ENCODE measurements at places on chromosomes 3 and 15.

- no peak for DNase-seq
These were observed 102.8 kb downstream of the CHSY1 start for GRCh38 chr15:101148881-101149664.

DNA sequence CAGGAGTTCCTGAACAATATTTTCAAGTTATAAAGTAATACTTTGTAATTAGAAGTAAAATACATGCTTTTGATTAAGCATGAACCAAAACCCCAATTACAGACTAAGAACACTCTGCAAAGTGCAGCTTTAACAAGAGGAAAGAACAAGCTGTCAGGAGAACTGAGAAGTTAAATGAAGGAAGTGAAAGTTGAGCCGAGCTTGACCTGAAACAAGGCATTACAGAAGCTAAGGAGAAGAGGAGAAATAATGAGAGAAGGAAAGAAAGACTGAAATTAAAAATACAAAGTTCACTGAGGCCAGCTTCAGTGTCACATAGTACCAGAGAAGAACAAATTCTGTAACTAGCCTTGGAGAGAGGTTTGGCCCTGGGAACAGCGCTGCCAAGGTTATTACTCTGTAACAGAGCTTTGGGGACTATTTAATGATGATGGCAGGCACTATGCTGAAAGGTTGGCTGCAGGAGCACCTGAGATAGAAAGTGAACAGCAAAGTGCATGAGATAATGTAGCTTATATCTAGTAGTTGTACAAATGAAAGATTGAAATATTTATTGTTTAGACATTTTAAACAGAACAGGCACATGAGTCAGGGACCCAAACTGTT is 241.9 kb upstream of the PEX5L start:
- DNase-seq: no peak

- DNase-seq: peak; percentile 72
These were observed 37.6 kb downstream of the FAM3D start for GRCh38 chr3:58628823-58629562.

- peak; percentile 34 for DNase-seq
These were observed 48.9 kb upstream of the POLG start for GRCh38 chr15:89383365-89384175.

DNA sequence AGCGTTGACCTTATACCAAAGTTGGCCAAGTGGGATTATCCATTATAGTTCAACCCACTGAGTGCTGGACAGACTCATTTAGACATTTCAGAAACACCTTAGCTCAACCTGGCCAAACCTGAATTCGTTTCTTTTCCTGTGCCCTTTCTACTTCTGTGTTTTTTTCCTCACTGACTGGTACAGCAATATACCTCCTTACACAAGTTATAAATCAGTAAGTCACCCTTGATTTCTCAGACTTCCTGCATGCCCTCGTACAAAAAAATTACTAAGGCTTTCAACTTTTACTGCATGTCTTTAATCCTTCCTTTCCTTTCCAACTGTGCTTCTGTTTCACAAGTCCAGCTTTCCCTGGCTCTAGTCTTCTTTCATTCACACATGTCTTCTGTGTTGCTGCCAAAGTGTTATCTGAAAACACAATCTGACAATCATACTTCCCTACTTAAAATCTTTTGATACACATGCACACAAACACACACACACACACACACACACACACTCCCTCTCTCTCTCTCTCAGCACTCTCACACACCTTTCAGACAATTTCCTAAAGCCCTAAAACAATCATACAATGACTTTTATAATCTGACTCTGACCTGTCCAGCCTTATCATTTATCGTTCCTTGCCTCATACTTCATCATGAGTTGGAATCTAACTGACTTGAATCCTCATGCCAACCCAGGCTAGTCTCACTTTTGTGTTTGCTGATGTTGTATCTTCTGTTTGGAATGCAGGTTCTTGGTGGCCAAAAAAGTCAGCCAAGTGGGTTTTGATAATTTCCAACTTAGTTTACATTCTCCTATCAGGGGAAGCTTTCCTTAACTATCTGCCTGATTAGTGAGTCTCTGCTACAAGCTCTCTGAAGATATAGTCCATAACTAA is 436.4 kb downstream of the NAALADL2 start:
- DNase-seq: no peak

- no peak for DNase-seq
These were observed 69.9 kb upstream of the DLG1 start for GRCh38 chr3:197368330-197368729.

DNA sequence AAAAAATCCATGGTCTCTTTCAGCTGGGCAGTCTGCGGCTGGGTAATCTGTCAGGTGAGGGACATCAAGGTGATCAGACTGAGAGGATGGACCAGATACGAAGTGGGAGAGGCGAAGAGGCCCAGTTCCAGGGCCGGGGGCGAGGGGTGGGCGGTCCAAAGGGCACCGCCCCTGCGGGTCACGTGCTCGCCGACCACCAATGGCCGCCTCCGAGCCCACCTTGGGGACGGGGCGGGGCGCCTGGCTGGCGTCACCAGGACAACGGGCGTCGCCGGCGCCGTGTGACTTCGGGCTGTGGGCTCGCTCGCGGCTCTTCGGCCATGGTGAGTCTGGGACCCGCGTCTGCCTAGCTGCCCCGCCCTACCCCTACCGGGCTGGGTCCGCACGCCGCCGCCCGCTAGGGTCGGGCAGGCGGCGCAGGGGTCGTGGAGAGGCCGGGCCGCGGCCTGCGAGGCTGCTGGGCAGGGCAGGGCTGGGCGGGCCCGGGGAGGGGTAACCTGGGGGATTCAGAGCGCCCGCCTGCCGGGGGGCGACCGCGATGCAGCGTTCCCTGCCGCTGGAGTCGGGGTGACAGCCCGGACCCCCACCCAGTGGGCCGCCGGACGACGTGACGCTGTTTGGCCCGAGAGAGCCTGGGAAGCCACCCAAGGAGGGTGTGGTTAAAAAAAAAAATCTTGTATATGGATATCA is at the start of gene FBXL2:
Gene FBXL2 (plus strand): TSS at position 250 of the 690 bp plus-strand sequence. CDS start 71 bp downstream, at position 321.
- DNase-seq: peak; percentile 22

DNA sequence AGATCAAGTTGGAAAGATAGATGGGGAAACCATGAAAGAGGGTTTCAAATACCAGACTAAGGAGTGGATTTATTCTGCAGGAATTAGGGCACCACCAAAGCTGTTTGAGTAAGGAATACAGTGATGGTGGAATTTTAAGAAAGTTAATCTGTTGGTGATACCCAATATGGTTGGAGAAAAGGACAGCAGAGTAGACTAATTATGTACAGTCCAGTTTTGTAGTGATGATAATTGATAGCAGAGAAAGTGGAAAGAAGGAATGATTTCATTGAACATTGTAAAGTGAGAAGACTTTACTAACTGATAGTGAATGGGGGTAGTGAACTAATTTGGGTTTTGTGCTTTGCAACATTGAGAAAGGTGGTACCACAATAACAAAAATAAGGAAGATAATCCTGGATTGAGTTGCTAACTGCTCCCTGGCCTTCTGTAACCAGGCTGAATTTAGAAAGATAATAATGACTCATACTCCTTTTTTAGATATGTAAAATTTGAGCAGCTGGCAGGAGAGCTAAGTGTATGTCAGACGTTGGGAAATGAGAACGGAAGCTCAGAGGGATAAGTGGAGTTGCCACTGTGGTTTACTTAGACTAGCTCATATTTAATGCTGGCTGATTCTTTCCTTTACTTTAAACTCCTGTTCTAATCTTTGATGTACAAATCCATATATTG is 16.9 kb downstream of the TCAIM start:
- no peak for DNase-seq

- no peak for DNase-seq
These were observed 15.6 kb downstream of the NR1D2 start for GRCh38 chr3:23960649-23961048.

DNA sequence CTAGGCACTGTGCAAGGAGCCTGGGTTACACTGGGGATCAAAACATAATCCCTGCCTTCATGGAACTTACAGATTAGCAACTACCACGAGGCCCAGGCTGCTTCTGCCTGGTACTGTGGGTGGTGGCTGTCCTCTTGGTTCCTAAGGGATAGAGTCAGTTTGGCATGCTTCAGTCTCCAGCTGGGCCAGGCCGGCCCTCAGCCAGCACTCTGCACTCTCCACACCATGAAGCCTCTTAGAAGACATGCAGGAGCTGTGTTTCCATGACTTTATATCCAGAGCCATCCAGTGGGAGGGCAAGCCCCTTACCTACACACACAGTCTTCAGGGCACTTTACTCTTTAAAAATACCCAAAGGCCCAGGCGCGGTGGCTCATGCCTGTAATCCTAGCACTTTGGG is 54.4 kb downstream of the ATP1B3 start:
- peak; percentile 5 for DNase-seq

GRCh38 chr3:172285844-172286243 is 162.4 kb downstream of the GHSR start:
- DNase-seq: no peak

DNA sequence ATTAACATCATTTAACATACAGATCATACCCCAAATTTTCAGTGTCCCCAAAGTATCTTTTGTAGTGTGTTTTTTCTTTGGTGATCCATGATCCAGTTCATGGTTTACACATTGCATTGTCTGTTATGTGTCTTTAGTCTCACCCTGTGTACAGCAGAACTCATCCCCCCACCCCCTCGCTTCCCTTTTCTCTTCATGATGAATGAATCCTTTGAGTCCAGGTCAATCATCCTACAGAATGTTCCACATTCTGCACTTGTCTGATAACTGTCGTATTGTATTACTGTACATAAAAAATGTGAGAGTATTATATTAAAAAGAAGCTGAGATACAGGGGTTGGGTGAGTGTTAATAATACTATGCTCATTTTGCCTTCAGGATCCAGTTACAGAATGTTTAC is 14.6 kb upstream of the NIT2 start:
- no peak for DNase-seq

- DNase-seq: no peak
These were observed 173.1 kb downstream of the MFSD1 start for GRCh38 chr3:158974904-158975303.

GRCh38 chr3:47579875-47580274 is 1.2 kb upstream of the CSPG5 start:
- DNase-seq: no peak

DNA sequence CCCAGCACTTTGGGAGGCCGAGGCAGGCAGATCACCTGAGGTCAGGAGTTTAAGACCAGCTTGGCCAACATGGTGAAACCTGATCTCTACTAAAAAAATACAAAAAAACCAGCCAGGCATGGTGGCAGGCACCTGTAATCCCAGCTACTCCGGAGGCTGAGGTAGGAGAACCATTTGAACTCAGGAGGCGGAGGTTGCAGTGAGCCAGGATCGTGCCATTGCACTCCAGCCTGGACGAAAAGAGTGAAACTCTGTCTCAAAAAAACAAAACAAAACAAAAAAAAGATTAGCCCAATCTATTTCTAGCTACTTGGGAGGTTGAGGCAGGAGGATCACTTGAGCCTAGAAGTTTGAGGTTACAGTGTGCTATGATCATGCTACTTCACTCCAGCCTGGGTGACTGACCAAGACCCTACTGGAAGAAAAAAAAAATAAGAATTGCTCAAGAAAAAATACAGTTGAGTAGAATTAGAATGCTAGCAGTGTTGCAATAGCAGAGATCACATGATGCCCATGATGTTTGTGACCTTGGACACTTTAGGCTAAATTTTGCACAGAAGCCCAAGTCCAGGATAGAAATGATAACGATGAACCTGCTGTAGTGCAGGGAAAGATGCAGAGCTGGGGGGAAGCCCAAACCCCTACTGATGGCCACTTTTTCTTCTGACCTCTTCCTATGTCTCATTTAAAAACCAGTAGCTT is 162.2 kb downstream of the LPP start:
- DNase-seq: no peak

- DNase-seq: peak; percentile 41
These were observed 141.0 kb downstream of the LPP start for GRCh38 chr3:188294823-188295487.

DNA sequence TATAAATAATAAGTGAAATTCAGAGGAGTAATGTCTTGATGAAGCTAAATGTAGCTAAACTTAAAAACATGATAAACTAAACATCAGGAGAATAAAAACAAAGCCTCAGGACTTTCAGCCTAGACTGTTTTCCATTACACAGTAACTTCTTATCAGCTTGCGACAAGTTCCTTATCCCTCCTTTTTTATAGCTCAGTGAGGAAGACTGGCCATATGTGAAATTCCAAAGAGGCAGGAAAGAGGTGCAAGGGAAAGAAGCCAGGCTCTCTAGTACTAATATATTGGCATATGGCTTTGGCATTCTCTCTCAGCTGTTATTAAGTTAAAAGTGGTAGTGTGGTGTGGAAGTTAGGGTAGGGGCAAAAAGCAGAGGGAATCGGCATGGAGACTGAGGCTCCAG is 4.4 kb downstream of the COX17 start:
- no peak for DNase-seq

- no peak for DNase-seq
These were observed 67.4 kb upstream of the OSBPL11 start for GRCh38 chr3:125662675-125663074.

GRCh38 chr3:72078676-72079368 is 293.9 kb upstream of the PROK2 start:
- no peak for DNase-seq

DNA sequence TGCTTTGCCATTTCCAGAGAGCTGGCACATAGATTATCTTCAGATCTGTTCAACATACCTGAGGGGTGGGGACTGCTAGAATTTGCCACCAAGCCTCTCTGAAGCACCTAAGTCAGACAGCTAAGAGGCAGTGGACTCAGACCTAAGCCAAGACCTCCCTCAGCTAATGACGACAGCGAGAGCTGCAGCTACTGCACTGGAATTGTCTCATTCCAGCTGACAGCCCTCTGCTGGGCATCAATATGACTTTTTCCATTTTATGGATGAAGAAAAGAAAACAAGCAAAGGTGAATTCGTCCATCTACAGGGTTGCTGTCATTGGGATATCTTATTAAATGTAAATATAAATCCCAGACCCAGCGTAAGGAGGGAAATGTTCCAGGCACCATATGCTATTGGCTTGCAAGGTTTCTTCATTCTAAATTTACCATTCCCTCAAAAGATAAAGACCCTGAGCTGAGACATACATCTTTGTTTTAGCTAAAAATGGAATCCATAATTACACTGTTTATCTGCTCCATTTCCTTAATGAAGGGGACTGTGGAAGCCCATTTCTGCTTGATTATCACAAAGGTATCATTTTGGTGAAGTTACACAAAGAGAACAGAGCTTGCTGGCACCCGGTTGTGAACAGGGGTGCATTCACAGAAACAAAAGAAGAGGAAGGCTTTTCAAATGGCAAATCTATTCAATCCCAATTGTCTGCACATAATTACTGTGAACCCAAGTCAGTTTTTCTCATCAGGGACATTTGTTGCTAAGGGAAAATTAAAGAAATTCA is 85.5 kb upstream of the LRTM1 start:
- DNase-seq: no peak

GRCh38 chr15:44194323-44195150 is 534 bp downstream of the FRMD5 start:
- peak; percentile 67 for DNase-seq

GRCh38 chr3:86180696-86181095 is 810.3 kb downstream of the VGLL3 start:
- DNase-seq: no peak

GRCh38 chr3:160986069-160986468 is 119.1 kb downstream of the B3GALNT1 start:
- DNase-seq: no peak

DNA sequence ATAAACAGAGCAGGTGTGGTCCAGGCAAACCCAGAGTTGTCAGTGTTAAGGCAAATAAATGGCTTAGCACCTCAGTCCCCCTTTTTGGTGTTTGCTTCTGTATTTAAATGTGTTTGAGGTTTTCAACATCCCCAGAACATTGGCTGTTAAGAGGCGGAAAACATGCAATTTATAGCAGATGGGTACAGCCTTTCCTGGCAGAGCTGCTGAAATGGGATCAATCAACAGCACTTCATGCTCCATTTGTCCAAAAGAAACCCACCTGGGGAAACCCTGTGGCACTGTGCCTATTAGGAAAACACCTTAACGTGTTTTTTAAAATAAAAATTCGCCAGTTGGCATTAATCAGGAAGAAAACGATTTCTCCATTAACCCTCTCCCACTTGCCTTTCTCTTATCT is 135.4 kb downstream of the MCTP2 start:
- DNase-seq: no peak

All from colonic mucosa (tissue), 4 donors.